ENCODE measurements at places on chromosomes 16 and 17.

GRCh38 chr16:27264151-27264550 is 4.4 kb downstream of the NSMCE1 start:
- DNase-seq, result no peak

GRCh38 chr16:84585886-84586285 is 32.0 kb downstream of the COTL1 start:
- no peak for DNase-seq

GRCh38 chr17:36650096-36650775 is 48.9 kb downstream of the MRM1 start:
- DNase-seq, result no peak

DNA sequence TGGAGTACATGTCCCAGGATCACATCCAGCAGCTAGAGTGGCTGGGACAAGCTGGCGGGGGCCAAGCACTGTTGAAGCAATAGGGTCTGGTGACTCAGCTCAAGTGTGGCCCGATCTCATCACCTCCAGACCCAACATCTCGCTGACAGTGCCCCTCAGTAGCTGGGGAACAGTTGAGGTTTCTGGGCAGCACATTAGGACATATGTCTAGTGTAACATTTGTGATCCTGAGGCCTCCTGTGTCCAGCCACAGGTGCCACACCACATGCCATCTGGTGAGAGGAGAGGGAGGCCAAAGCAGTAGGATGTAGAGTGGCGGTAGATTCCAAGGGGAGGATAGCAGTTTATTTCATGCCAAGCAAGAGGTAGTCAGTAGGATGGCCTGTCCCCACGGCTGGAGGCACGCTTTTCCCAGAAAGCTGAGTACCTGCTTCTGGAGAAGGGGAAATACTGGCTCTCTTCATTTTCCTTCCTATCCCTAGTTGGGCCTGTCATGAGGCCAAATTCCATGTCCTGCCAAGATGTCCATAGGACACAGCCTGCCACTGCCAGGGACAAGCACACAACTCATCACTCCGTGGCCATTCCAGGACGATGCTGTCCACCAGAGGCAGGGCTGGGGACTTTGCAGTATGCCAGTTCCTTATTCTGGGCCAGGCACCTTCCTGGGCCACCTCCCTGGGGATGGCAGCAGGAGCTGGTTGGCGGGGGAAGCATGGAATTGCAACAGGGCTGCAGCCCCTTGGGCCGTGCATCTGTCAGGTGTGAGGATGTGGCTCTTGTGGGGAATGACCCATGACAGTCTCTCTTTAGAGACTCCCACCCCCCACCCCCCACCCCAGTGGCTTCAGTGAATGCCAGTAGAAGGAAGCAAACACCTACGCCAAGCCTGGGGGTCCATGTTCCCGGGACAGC is 24.0 kb downstream of the GGA3 start:
- DNase-seq, result no peak

GRCh38 chr17:16406742-16407674 is 8.4 kb upstream of the TRPV2 start:
- no peak for DNase-seq

DNA sequence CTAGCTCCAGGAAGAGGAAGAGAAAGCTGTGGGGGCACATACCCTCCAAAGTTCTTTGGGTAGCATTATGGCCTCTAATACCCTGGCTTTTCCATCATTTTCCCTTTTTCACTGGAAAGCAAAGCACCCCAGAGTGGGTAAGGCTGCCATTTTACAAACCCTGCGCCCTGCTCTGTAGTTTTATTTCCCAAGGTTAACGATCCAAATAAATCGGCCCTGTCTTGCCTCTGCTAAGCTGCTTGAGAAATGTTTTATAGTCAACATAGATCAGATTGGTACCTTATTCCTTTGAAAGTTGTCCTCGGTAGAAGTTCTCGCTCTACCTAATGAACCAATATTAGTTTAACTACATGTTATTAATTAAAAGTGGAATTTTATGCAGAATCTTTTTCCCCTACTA is 328.2 kb downstream of the NPIPA8 start:
- no peak for DNase-seq

DNA sequence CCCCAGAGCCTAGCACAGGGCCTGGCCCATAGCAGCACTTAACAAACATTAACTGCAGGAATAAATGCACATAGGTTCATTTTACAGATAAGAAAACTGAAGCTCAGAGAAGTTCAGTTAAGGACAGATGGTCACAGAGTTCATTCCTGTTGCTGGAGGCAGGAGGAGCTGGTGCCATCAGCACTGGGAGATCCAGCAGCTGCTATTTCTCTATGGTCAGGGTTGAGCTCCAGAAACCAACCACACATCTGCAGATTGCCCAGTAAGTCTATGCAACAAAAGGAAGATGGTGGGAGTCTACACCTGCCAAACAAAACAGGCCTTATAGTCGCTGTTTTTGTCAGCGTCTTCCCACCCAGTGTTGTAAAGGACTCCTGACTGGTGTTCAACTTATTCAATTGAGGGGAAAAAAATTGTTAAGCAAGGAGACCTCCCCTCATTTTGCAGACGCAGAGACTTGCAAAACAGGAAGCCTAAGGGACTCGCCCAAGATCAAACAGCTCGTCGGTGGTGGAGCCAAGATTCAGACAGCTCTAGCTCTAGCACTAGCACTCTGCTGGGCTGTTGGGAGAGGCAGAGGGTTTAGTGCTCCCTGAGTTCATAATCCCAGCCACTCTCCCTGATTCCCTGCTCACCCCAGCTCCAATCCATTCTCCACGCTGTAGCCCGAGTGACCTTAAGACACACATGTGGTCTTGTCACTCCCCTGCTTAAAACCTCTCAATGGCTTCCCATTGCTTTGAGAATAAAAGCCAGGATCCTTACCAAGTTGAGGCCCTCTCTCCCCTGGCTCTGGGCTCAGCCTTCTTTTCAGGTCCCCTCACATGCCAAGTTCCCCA is 9.0 kb downstream of the NOG start:
- DNase-seq, result peak; percentile 52

DNA sequence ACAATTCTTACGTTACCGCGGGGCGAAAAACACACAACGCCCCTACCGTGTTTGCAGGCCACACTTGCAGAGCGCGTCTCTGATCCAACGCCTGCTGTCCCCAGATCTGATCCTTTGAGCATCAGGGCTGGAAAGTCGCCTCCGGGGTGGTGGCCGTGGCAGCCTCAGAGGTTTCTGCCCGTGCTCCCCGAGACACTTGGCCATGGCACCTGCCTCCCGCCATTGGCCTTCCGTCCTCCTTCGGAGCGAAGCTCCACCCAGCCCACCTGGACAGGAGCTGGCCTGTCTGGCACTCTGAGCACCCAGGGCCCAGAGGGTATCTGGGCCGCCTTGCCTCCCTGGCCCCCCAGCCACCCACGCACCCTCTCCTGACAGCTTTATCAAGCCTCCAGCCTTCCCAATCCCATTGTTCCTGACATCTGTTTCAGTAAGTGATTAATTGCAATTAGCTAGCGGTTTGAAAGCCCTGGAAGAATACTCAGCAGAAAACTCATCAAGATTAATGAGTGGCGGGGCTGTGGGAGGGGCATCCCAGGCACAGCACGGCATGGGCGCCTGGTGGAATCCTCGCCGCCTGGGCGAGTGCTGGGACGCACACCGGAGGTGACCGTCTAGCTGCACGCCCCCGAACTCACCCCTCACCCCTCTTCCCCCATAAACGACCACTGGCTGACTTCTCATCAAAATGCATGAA is 181.5 kb upstream of the GSE1 start:
- no peak for DNase-seq

GRCh38 chr16:85660843-85661739 is 27.7 kb downstream of the GINS2 start:
- no peak for DNase-seq

DNA sequence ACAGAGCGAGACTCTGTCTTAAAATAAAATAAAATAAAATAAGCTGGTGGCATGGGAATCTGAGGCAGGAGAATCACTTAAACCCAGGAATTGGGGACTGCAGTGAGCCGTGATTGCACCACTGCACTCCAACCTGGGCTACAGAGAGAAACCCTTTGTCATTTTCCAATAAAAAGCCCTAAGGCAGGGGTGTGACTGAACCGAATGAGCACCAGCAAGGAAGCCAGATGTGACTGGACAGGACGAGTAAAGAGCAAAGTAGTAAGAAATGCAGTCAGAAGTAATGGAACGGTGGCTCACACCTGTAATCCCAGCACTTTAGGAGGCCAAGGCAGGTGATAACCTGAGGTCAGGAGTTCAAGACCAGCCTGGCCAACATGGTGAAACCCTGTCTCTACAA is 3.8 kb upstream of the RPL23 start:
- DNase-seq, result no peak

- DNase-seq, result no peak
Observed at GRCh38 chr16:3945751-3946603, 65.5 kb upstream of the CREBBP start.

Measured in activated CD4-positive, alpha-beta T cell treated with anti-CD3 and anti-CD28 coated beads, Interleukin-2, amount 50 U/mL, for 1 hour (primary cell).